ENCODE measurements at places on chromosomes 12 and 14.

DNA sequence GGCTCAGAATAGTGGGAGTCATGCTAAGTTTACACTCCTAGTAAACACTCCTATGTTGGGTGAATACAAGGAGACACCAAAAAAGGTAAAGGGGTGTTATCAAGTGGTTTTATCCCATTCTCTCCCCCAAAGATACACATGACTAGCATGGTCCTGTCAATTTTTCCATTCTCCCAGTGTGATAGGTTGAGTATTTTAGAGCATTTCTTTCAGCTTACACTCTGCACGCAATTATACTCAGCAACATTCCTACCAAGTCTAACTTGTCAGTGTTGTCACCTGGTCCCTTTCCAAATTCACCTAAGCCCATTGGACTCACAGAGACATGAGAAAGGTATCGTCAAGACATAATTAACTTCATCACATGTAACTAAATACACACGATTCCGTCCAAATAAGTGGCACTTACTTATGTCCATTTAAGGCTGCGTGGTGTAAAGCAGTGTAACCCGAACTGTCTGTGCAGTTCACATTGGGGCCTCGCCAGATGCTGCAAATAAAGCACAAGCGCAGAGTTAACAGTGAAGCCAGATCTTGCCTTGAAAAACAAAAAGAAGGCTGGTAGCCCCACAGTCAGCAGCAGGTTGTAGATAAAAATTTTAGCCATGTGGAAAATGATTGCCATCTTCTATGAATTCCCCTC, 159.7 kb downstream of the ANKS1B start:
- peak; percentile 61 for DNase-seq

GRCh38 chr14:56268039-56268438, 149.8 kb downstream of the PELI2 start:
- DNase-seq: no peak

- DNase-seq: no peak
Measured at GRCh38 chr14:97379091-97379531, 581.9 kb downstream of the VRK1 start.

DNA sequence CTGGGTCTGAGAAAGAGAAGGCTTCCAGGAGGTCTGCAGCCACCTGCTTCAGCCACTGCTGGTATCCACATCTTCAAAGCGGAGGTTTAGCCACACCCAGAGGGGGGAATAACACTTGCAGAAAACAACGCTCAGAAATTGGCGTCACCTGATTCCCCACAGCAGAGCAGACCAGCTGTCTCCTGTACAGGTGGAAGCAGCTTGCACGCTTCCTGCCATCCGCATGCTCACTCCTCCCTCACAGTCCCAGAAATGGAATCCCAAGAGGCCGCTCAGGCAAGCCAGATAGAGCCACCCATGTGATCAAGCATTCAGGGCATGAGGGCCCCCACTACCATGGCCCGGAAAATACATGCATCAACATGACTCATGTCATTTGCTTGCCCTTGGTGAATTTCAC, 112.2 kb upstream of the DIO3 start:
- DNase-seq: no peak

DNA sequence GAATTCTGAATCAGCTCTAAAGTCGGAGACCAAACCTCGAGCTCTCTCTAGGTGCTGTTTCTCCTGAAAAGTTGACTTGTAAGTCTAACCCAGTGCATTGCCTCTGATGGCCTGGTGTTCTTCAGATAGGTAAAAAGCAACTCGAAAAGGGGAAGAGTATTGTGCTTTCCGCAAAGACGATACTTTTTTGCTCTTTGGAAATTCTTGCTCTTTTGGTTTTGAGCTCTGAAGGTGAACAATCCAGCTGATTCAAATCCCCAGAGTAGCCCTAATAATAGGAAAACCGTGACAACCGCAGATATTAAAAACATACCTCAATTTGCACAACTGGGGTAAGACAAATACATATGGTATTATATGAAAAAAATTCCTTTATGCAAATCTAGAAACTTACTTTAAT, 447.4 kb downstream of the RAD51B start:
- DNase-seq: no peak

GRCh38 chr12:79848339-79848738, 86.6 kb downstream of the PPP1R12A start:
- DNase-seq: no peak

GRCh38 chr14:32197919-32198318, 3.9 kb upstream of the RNU6-7 start:
- no peak for DNase-seq

GRCh38 chr14:61515436-61516117, 179.7 kb upstream of the HIF1A start:
- no peak for DNase-seq

- DNase-seq: no peak
Measured at GRCh38 chr12:130603396-130603965, 112.6 kb downstream of the RIMBP2 start.

DNA sequence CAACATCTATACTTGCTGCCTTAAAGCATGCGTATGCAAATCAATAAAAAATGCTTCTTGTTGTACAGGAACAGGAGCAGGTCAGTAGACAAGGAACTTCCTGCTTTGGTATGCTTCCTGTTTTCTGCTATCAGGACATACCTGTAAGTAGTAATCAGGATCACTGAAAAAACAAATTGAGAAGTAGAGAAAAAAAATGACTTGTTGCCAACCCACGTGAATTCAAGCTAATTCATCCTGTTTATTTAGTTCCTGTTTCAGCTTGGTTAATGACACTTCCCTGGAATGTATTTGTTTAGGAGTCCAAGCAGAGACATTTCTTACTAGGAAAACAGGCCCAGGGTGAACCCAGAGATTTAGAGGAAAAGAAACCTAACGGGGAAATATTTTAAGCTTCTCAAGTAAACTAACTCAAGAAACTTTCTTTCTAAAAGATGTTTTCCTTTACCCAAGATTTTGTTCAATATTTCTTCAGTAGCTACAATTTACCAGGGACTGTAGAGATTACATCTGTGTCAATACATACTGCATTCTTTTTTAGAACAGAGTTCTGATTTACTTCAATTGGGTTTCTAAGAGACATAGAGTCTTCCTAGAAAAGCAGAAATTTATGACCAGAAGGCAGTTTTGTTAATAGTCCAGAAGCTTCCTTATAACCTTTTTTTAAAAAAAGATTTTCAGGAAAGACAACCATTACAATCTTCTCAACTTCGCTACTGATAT, 124.2 kb downstream of the PAWR start:
- no peak for DNase-seq

DNA sequence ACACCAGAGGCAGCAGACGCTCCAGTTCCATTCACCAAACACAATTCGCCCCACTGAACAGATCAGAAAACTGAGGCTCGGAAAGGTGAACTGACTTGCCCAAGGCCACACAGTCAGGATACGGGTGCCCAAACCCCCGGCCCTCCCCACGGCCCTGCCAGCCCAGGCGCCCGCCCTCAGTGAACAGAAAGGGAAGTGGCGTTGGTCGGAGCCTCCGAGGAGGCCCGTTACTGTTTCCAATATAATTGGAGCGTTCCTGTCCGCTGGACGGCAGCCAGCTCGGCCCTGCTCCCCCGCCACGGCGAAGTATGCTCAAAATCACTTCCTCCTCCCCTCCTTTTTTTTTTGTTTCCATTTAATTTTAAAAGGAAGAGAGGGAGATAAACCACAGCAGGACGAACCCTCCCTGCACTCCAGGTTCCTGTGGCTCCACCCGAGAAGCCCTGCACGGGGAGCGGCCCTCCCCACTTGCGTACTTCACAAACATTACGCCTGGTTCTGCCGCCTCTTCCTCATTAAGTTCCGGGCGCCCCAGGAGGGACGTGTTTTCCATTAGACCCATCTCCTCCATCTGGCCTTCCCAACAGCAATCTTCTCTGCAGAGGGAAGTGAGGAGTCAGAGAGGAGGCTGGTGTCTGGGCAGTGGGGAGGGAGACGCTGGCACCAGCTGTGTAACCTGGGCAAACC, 61.1 kb downstream of the NCOR2 start:
- DNase-seq: no peak

- DNase-seq: no peak
Measured at GRCh38 chr12:55060470-55060869, 40.7 kb downstream of the NEUROD4 start.

DNA sequence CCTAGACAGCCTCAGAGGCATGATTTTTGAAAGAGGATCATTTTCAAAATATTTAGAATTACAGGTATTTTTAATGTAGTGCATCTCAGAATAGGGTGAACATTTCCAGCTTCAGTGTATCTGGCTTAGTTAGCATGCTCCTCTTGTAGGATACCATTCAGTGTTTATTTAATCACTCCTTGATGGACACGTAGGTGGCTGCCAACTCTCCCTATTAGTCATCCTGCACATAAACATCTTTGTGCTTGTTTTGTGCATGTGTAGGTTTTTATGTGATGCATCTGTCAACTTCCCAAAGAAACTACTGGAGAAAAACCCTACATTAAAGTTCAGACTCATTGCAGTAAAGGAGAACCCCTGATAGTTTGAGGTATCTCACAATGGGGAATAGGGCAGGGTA, 52.5 kb upstream of the RBM19 start:
- no peak for DNase-seq

GRCh38 chr14:56087671-56088471, 30.3 kb upstream of the PELI2 start:
- DNase-seq: no peak

GRCh38 chr14:88746052-88746451, 46.7 kb downstream of the EML5 start:
- no peak for DNase-seq

DNA sequence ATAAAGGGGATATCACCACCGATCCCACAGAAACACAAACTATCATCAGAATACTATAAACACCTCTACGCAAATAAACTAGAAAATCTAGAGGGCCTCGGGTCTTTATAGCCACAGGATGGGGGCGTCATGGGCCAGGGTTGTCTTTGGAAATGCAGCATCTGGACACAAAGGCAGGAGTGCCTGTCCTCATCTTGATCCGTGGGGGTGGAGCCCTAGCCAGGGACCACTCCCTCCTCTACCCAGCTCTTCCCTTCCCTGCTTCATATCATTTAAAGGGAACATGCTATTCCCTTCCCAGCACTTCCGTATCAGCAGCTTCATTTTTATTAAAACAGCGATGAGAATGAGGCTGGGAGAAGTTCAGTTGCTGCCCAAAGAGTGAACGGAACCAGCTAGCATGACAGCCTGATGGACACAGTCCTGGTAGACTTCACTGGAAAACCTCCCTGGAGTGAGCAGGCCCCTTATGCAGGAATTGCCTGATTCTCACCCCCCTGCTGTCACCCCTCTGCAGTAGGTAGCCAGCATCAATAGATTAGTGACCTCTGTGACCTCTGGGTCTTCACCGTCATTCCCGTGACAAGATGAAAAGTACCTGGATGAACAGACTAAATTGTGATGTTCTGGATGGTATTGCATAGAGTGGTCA, 251.4 kb upstream of the RGS6 start:
- no peak for DNase-seq

GRCh38 chr12:71576496-71576895, 87.2 kb downstream of the ZFC3H1 start:
- DNase-seq: no peak

DNA sequence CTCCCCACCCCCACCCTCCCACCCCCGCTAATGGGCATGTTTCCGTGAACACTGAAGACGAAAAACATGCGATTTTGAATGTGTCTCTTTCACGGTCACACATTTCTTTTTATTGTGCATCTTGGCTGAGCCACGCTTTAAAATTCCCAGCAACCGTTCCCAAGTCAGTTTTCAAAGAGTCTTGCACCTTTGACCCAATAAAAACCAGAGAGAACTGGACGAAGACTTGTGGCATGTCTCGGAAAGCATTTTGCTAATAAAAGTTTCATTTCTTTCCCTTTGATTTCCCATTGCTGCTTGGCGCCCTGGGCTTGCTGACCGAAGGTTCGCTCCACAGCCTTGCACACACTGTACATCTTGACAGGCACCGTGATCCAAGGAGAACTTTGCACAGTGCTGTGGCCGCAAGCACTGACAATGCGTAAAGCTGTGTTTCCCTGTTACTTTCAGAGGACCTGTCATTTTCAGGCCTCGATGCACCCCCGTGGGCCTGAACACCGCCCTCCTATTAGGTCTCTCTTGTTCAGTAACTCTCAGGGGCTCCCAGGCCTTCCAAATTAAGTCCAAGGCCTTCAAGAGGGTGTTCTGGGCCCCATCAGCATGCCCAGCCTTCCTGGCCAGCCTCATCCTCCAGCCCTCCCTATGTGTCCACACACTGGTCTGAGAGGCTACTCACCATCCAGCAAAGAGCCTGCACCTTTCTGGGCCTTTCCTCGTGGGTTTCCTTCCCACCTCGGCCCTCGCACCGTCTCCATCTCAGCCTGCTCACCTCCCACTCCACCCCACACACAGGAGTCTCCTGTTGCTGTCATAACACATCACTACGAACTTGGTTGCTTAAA, 63.4 kb upstream of the DIO3 start:
- DNase-seq: no peak

- no peak for DNase-seq
Measured at GRCh38 chr14:77065851-77066577, 32.0 kb upstream of the CIPC start.

- DNase-seq: no peak
Measured at GRCh38 chr14:32375663-32376062, 46.6 kb downstream of the AKAP6 start.

GRCh38 chr14:68627868-68628604, 164.8 kb downstream of the ZFP36L1 start:
- no peak for DNase-seq

DNA sequence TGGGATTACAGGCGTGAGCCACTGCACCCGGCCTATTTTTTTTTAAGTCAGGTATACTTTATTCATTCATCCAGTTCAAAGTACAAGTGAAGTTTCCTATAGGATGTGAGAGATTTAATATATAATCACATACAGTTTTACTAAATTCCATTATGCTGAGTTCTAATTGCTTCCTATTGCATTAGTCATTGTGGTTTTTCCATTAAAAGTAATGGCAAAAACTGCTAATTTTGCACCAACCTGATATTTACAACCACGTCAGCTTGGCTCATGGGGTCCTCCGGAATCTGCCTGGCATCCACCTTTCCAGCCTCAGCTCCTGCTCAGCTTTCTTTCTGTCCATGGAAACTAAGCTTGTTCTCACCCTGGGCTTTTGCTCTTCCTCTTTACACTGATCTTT, 67.0 kb upstream of the CSRP2 start:
- DNase-seq: no peak

- DNase-seq: no peak
Measured at GRCh38 chr12:110042264-110042663, 6.1 kb downstream of the C12orf76 start.

DNA sequence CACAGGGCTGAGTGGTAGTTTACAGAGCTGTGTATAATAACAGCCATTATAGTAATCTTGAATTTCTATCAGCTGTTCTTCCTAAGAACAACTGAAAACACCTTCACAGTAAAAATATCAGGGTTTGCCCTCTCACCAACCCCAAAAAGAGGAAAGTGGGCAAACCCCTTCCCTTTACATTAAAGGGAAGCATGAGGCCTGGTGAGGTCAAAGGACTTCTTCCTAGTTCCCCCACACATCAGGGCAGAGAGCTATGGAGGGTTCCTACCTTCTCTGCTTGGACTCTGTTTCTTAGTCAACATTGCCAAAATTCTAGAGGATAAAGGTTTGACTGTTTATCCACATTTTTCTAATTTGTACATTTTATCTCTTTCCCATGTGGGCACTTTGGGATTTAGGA, 4.4 kb upstream of the RPAP3 start:
- no peak for DNase-seq

GRCh38 chr14:92770484-92770883, 22.1 kb upstream of the LGMN start:
- no peak for DNase-seq

All from NCI-H1105 (cell line).